NCI-H460 (cell line): ENCODE measurements at places on chromosomes 6 and 20. TPM values are rescaled to one million over a fixed set of nuclear protein-coding genes. Genes with fewer than 3 reads are reported as not detected.

DNA sequence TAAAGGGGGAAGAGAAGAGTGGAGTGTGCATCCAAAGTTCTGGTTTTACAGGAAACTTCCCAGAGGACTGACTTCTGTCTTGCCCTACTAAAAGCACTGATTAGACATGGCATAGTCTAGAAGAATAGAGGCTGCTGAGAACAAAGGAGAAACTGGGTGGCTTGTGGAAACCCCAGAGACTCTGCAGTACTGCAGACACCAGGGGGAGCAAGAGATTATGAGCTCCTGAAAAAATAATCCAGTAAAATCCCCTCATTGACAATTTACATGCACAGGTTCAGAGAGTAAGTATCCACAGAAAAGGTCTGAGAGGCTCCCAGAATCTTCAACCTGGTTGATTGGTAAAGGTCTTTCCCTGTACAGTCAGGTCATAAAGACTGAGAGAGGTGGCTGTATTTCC lies 48.7 kb upstream of the CLVS2 start:
- no peak for DNase-seq

DNA sequence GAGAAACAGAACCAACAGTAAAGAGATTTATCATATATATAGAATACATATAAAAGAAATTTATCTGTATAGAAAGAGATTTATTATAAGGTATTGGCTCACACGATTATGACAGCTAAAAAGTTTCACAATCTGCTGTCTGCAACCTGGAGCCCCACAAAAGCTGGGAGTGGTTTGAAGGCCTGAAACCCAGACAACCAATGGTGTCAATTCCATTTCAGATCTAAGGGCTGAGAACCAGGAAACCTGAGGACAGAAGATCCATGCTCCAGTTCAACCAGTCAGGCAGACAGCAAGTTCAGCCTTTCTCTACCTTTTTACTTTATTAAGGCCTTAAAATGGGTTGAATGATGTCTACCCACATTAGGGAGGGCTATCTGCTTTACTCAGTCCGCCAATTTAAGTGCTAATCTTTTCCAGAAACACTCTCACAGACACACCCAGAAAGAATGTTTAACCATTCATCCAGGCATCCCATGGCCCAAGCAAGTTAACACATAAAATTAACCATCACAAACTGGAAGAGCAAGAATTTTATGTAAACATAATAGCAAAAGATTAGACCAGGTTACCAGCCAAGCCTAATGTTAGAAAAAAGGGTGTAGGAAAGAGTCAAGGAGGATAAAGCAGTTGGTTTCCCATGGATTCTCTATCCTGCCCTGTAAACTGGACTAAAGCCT lies 170.9 kb downstream of the FUT9 start:
- DNase-seq, result no peak

DNA sequence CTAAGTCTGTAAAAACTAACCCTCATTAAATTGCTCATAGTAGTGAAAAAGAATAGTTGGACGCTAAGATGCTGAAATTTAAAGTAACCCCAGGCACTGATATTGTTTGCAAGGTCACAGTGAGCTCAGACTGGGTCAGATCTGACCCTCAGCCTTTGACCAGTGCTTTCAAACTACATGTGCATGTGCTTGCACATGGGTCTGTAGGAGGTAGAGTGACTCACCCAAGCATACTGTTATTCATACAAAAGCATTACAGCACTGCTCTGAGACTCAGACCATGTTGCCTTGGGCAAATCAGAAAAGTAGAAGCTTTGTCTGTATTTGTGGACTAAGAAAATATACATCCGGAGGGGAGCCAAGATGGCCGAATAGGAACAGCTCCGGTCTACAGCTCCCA lies 326.4 kb upstream of the MARCKS start:
- DNase-seq, result no peak

GRCh38 chr6:130032758-130033340 lies 14.5 kb downstream of the L3MBTL3 start:
- DNase-seq, result no peak

GRCh38 chr6:157881342-157881741 lies 58.3 kb downstream of the SNX9 start:
- DNase-seq, result no peak

- DNase-seq, result no peak
Observed at GRCh38 chr20:16601047-16601446, 27.8 kb upstream of the KIF16B start.

DNA sequence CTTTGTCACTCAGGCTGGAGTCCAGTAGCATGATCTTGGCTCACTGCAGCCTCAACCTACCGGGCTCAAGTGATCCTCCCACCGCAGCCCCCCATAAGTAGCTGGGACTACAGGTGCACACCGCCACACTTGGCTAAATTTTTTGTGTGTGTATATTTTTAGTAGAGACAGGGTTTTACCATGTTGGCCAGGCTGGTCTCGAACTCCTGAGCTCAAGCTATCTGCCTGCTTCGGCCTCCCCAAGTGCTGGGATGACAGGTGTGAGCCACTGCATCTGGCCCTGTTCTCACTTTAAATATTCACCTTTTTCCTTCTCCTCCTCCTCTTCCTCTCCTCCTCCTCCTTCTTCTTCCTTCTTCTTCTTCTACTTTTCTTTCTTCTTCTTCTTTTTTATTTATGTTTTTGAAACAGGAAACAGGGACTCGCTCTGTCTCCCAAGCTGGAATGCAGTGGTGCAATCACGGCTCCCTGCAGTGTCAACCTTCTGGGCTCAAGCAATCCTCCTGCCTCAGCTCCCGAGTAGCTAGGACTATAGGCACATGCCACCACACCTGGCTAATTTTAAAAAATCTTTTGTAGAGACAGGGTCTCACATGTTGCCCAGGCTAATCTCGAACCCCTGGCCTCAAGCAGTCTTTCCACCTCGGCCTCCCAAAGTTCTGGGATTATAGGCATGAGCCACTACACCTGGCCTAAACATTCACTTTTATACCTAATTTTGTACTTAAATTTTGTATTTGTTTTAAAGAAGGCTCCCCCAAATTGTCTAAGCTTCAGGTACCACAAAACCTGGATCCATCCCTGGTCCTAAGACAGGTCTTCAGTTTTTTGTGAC lies 47.2 kb upstream of the NCOA3 start:
- no peak for DNase-seq

DNA sequence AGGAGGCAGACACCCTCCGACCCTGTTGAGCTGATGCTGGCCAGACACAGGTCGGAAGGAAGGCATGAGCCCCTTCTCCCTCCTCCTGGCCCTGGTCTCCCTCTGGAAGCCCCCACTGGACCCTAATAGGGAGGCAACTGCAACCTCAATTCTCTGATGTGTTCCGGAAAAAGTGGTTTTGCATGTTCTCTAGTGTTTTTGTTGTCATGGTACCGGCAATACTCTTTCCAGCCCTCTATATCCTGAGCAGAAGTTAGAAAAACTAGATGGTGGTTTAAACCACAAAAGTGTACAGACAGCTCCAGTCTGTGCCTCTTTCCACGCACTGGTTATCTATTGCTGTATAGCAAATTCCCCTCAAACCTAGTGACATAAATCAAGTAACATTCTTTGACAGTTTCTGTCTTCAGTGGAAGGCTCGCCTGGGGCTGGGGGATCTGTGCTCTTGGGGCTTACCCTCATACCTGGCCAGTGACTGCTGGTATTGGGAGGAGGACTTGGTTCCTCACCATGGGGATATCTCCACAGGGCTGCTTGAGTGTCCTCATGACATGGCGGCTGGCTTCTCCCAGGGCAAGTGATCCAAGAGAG lies 37.0 kb downstream of the SYTL3 start:
- DNase-seq, result no peak

GRCh38 chr20:9093218-9093957 lies 24.5 kb downstream of the PLCB4 start:
- no peak for DNase-seq

- DNase-seq, result no peak
Observed at GRCh38 chr6:45572833-45573232, 195.1 kb upstream of the SUPT3H start.

- no peak for DNase-seq
Observed at GRCh38 chr6:52976591-52977035, 18.5 kb downstream of the GSTA4 start.

- no peak for DNase-seq
Observed at GRCh38 chr6:41527721-41528408, 18.3 kb upstream of the FOXP4 start.

- DNase-seq, result no peak
Observed at GRCh38 chr20:53847139-53847836, 223.1 kb downstream of the BCAS1 start.

GRCh38 chr20:10653599-10654249 lies 20.1 kb downstream of the JAG1 start:
- no peak for DNase-seq

- DNase-seq, result no peak
Observed at GRCh38 chr6:32109114-32109764, at the start of gene TNXB. TNXB (minus strand) TSS chr6:32109338; CDS start chr6:32098198, 11,140 bp downstream.

- DNase-seq, result no peak
Observed at GRCh38 chr6:16729183-16729691, 32.0 kb downstream of the ATXN1 start.

DNA sequence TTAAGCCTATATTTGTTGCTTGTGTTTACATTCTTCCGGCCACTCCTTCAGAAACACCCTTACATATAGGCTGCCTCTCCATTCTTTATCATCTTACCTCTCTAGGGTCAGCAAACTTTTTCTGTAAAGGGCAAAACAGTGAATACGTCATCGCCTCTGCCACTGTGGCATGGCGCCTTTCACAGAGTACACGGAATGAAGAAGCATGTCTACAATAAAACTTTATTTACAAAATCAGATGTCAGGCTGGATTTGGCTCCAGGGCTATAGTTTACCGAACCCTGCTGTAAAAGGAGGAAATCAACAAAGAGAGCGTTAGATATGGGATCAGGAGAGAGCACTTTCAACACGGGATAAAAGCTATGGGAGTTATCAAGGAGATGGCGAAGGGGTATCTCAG lies 9.3 kb upstream of the NCR2 start:
- DNase-seq, result no peak

GRCh38 chr20:14820771-14821170 lies 483.4 kb upstream of the FLRT3 start:
- no peak for DNase-seq

HLA-DPA1 gene
- total RNA-seq, result not detected in 2 replicates

C20orf202 gene
- total RNA-seq, result 0.05 TPM in 1 of 2 replicates, not detected in the other

PHACTR3 gene
- total RNA-seq, result not detected in 2 replicates

WFDC12 gene
- not detected in 2 replicates for total RNA-seq

TINAG gene
- total RNA-seq, result not detected in 2 replicates

EBF4 gene
- total RNA-seq, result 1.0 and 2.0 TPM in 2 replicates

NR2E1 gene
- not detected in 2 replicates for total RNA-seq

TTLL9 gene
- total RNA-seq, result not detected in 2 replicates

SERPINB6 gene
- total RNA-seq, result 90.0 and 93.5 TPM in 2 replicates

RAET1G gene
- 1.1 and 1.2 TPM in 2 replicates for total RNA-seq

KHDC1L gene
- total RNA-seq, result not detected in 2 replicates

FAM209B gene
- total RNA-seq, result not detected in 2 replicates

TCF21 gene
- not detected in 2 replicates for total RNA-seq

OSER1 gene
- total RNA-seq, result 32.0 and 38.0 TPM in 2 replicates

MAP7 gene
- total RNA-seq, result 57.8 and 60.7 TPM in 2 replicates
